ENCODE measurements at places on chromosomes 2 and 18.

DNA sequence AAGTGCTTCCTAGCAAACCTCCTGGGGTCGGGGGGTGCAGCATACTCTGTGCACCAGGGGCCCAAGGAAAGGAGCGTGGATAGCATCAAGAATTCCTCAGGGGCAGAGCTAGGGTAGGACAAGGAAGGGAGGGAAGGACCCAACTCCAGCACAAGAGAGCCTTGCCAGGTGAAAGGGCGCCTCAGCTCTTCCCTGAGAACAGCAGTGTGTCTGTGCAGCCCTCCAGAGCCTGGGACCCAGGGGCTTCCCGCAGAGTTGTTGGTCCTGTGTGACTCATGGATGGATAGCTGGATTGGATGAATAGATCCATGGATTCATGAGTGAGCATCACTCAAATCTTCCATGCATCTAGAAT, 175.4 kb downstream of the SMAD2 start:
- no peak for DNase-seq

GRCh38 chr2:155498106-155498505, 799.6 kb downstream of the KCNJ3 start:
- no peak for DNase-seq

DNA sequence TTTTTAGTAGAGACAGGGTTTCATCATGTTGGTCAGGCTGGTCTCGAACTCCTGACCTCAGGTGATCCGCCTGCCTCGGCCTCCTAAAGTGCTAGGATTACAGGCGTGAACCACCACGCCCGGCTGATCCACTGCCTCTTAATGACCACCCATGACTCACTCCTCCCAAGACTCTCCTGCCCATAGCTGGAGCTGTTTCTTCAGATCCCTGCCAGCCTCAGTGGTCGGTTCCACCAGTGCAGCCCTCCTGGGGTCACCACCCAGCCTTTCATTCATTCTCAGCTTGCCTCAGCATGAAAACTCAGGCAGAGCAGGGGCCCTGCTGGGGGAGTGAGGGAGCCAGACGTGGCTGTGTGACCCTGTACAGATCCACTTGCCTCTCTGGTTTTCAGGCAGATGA, 12.5 kb downstream of the KCNIP3 start:
- DNase-seq, result no peak

GRCh38 chr2:70705160-70705850, 62.7 kb downstream of the ADD2 start:
- DNase-seq, result no peak

GRCh38 chr2:120804459-120804858, 68.8 kb downstream of the GLI2 start:
- DNase-seq, result no peak

DNA sequence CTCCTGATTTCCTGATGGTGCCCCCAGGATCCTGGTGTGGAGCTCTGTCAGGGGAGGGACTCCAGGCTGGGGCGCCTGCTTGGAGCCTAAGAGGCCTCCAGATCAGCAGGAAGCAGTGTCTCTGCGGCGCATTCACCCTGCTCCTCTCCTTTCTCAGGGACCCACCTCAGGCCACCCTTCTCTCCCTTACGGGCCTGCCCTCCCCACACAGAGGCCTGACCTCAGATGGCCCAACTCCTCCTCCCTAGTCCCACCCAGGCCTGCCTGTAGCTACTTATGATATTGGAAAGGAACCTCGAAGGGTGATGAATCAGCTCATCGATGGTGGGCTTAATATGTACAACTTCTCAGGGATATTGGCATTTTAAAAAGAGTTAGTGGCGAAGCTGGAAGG, 10.6 kb downstream of the TMEM37 start:
- no peak for DNase-seq

GRCh38 chr2:219291910-219292490, 12.8 kb downstream of the DNAJB2 start:
- no peak for DNase-seq

- DNase-seq, result no peak
These were observed 279.2 kb upstream of the THSD7B start for GRCh38 chr2:136486115-136486514.

DNA sequence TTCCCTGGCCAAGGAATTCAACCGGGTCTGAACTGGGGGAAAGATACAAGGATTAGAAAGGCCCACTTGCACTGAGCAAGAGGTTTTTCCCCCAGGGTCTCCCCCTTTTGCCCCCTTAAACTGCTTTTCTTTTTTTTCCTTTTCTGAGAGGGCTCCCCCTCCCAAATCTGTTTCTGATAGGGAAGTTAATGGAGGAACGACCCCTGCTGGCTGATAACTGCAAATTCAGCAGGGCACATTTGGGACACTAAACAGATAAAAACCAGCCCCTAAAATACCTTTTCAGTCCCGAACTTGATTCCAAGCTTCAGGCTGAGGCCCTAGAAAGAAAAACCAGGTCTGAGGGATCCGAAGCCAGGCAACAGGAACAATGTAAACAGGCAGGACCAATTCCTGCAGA, 1012.4 kb upstream of the CRIM1 start:
- no peak for DNase-seq

GRCh38 chr2:160042054-160042453, 20.4 kb downstream of the PLA2R1 start:
- DNase-seq, result no peak

DNA sequence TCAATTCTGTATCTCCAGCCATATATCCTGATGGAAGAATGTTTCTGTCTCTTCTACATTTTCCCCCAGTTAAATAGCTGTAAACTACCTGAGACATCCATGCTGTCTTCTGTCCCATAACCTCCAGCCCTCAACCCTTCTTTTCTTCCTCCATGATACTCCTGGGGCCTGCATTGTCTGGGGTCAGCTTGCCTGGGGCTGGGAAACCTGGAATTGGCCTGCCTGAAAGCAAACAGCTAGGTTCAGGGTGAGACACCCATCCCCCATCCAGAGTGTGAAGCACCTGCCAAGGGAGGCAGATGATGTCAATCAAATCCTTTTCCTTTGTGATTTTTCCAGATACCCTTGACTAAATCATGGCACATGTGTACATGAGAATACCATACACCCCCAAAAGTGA, 313.7 kb upstream of the MGAT5 start:
- no peak for DNase-seq

DNA sequence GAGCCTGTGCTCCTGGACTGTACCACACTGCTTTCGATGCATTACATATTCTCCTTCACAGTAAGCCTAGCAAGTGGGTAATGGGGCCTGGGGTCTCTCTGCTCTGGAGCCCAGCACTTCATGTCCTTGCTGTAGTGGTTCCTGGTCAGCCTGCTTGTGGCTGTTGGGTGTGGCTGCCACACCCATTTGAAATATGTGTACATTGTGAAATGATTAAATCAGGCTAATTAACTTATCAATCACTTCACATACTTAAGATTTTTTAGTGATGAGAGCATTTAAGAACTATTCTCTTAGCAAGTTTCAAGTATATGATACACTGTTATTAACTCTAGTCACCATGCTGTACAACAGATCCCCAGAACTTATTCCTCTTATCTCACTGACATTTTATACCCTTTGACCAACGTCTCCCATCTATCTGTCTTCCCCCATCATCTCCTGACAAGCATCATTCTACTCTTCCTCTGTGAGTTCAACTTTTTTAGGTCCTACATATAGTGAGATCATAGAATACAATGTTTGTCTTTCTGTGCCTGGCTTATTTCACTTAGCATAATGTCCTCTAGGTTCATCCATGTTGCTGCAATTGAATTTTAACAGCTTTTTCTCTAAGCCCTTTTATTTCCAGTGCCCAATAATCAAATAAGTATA, 92.1 kb downstream of the LYPD6 start:
- no peak for DNase-seq

DNA sequence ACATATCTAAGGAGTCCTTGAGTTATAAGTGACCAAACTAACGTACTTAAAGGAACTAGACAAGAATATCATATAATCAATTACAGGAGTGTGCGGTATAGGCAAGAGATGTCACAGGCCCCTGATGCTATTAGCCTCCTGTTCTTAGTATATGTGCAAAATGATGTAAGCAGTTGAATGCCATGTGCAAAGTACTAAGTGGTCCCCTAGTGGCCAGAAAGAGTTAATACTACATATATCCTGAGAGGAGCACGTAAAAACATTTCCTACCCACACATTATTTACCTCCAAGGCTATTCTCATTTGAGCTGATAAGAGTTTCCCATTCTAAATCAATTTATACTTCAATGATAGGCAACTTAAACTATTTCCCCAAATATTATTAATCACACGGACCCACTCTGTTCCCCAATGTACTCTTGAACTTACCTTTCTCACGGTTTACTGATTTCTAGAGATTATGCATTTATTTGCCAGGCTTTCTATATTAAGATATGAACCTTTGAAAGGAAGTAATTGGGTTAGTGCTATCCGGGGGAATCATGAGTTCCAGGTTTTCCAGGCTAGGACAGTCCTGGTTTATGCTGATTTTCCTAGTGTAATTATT, 158.0 kb upstream of the KLHL14 start:
- peak; percentile 14 for DNase-seq

DNA sequence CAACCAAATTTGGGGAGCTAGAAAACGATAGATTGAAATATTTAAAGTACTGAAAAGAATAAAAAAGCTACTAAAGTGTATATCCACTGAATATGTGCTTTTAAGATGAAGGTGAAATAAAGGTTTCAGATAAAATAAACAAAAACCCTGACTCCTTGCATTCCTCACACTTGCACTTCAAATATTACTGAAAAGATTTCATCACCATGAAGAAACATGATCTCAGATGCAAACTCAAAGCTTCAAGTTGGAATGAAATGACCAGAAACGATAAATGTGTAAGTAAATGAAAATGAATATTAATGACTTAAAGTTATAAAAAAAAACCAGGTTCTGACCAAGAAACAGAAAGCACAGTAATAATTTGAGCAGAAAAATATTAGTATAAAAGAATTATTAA, 1246.0 kb upstream of the ACVR2A start:
- DNase-seq, result no peak

GRCh38 chr2:48221846-48222516, 308.0 kb upstream of the STON1 start:
- no peak for DNase-seq

DNA sequence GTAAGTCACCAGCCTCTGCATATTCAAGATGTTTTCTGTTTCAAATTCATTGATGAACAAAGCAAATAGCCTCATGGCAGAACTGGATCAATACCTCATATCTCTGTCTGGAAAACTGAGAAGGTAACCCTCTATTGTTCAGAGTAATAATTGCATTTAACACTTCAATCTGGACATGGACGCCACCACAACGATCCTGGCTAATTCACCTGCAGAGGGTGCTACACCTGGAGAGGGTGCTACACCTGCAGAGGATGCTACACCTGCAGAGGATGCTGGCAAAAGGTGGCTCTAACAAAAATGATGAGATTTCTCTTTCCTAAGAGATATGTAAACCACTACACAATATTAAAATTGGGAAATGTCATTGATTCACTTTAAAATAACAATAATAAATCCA, 183.1 kb upstream of the HNRNPA3 start:
- DNase-seq, result no peak

DNA sequence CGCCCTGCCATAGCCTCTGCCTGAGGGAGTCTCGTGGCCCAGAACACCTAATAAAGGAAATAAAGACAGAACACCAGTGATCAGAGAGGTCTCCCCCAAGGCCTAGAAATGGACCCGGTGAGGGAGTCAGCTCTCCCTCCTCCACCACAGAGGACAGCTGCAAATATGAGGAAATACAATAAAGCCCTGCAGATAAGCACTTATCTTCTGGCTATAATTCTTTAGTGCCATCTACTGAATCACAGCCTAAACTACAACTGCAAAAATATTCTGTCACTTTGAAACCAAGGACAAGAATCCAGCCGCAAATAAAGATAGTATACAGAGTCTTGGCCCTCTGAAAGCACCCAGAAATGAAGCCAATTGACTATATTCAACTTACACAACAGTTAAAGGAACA, 42.4 kb upstream of the TACR1 start:
- DNase-seq, result no peak

GRCh38 chr2:33441235-33441810, 35.1 kb upstream of the RASGRP3 start:
- no peak for DNase-seq

- no peak for DNase-seq
These were observed 50.8 kb downstream of the TRABD2A start for GRCh38 chr2:84830095-84830494.

GRCh38 chr18:2776601-2777000, 70.2 kb upstream of the EMILIN2 start:
- DNase-seq, result peak; percentile 80

GRCh38 chr2:199057936-199058335, 399.8 kb downstream of the SATB2 start:
- no peak for DNase-seq

DNA sequence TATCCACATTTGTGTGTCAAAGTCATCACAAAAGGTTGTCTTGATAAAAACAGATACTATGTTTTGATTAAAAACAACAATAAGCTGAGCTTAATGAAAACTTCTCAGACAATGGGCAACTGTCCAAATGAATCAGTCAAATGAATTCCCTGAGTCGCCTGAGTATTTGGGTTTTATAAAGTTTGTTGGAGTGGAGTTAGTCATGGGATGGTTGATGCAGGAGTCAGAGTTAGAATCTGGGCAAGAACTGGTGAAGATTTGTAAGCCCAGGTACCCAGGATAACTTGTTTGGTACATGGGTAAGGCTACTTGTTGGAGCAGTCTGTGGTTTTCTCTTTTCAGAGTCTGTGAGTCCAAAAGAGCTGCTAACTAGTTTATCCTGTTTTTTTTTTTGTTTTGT, 34.4 kb upstream of the RAPGEF4 start:
- DNase-seq, result no peak

DNA sequence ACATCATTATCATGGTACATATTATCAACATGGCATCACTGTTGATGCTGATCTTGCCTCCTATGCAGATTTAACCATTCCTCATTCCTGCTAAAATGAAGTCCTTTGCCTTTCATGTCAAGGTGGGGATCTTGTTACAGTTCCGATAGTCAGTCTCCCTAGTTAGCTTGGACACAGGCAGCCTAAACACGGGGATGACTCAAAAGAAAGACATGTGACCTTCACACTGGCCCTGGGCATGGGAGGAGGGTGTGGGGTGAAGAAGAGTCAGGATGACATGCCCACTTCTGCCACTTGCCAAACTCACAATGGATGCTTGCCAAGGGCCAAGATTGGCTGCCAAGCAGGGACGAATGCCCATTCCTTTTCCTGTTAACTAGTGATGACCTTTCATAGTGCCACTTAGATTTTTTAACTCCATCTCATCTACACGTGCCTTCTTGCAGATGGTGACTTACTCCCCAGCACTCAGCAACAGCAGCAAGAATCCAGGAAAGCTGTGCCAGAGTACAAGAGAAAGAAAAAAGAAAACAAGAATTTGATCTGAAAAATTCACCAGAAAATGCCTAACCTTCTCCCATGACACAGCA, 13.9 kb upstream of the SLC1A4 start:
- DNase-seq, result no peak

- no peak for DNase-seq
These were observed 43.2 kb downstream of the IL1R2 start for GRCh38 chr2:102034683-102035548.

DNA sequence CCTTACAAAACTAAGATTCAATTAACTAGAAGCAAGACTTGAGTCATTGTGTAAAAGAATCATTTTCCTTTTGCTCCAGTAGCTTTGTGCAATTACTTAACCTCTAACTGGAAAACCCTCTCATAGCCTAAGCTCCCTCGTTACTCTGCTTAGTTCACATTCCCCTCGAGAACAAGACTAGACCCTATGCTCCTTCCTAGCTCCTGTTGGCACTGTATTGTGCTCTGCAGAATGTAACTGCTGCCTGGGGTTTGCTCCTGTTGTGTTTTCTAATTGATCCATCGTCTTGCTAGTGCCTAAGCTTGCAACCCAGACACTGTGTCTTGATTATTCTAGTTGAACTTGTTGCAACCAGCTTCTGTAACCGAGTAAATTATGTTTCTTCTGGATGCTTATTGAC, 347.0 kb downstream of the ZNF804A start:
- DNase-seq, result no peak

Measured in glomerular endothelial cell (primary cell).